NCI-H1092 (cell line): ENCODE measurements at places on chromosomes 3 and 15.

- no peak for DNase-seq
Observed at GRCh38 chr3:140468407-140468806, 209.5 kb upstream of the TRIM42 start.

DNA sequence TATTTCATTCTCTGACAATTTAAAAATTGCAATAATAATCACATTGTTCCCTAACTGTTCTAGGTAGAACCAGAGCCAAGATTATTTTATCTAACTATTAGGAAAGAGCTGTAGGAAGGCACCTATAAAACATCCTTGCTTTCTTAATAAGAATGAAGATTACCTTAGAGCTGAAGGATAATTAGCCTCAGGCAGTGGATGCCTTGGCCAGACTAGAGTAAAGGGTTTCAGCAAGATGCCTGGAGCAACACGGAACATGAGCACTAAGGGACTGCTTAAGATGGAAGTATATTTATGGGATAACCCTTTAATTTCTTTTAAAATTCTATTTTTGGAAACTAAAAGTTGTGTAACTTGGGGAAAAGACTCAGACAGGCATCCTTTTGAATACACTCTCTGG is 456.6 kb upstream of the RBMS3 start:
- DNase-seq, result no peak

DNA sequence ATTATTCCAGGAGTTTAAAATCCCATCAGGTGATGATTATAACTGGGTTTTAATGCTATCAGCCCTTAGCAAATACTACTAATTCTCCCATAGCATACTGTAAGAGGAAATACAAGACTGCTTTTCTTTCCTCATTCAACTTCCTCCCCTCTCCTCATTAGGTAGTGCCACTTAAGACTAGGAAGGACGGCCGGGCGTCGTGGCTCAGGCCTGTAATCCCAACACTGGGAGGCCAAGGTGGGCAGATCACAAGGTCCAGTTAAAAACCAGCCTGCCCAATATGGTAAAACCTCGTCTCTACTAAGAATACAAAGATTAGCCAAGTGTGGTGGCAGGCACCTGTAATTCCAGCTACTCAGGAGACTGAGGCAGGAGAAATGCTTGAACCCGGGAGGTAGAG is 14.7 kb downstream of the NDUFAF1 start:
- no peak for DNase-seq

DNA sequence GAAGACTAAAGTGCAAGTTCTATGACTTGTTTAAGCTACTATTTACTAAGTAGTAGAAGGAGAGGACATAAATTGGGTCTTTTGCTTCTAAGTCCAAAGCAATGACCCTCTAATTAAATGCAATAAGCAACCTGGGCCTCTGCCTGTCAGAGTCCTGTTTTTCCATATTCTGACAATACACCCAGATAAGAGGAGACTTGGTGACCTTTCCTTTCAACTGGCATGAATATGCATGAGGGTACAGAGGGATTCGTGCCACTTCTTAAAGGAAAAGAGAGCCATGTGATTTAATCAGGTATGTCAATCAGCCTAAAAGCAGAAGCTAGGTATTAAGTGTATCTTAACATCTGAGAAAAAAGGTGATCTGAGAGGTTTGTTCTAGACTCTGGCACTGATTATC is 50.7 kb upstream of the FGF7 start:
- no peak for DNase-seq

DNA sequence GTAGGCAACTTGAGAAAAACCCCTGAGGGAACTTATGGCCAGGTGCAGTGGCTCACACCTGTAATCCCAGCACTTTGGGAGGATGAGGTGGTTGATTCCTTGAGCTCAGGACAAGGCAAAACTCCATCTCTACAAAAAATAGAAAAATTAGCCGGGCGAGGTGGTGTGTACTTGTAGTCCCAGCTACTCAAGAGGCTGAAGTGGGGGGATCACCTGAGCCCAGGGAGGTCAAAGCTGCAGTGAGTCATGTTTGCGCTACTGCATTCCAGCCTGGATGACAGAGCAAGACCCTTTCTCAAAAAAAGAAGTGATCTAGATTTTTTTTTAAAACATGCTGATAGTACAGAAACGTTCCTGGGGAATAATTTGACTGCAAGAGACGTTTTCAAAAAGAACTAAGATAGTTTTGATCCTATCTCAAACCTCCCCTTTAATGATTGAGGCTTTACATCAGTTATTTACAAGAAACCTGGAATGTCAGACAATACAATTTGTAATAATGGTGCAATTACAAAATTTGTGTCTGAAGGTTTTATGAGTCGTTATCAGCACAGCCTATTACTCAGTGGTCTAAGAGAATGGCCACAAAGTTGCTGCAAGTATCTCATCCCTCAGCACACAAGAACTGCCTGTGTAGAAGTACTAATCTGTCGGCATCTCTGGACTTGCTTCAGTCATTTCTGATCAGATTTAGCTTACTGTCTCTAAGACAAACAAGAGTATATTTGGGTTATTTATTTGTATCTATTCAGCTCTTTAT is 32.2 kb upstream of the KLHL25 start:
- DNase-seq, result no peak

- no peak for DNase-seq
Observed at GRCh38 chr3:157582637-157582973, 79.4 kb upstream of the VEPH1 start.

GRCh38 chr3:171765511-171765887 is 44.8 kb downstream of the PLD1 start:
- no peak for DNase-seq

DNA sequence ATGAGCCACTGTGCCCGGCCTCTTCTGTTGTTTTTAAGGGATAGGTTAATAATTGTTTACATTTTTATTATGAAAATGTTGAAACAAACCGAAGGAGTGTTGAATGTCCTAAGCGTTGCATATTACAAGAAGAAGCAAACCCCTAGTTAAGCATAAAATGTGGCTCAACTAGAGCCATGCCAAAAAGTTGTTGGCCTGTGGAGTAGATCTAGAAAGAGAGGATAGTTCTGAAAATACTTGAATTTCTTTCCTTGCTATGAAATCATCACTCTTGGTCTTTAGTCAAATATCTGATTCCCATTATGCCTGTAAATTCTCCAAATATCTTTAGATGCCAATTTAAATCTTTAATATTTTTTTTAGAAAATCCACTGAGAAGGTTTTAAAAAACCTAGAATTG is 12.8 kb downstream of the RBP2 start:
- DNase-seq, result no peak

DNA sequence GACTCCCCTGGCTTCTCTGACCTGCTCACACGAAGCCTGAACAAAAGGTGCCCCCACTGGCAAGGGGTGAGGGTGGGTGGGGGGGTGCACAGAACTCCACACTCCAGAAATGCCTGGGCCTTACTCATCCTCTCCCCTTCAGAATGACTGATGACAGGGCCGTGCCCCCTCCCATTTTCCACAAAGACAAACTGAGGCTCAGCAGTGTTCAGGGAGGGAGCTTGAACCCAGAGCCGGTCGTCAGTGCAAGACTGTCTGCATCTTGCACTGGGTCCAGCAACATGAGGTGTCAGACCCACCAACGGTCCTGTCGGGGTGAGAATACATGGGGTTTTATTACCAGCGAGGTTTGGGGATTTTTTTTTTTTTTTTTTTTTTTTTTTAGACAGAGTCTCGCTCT is 15.3 kb downstream of the IGDCC3 start:
- DNase-seq, result no peak

DNA sequence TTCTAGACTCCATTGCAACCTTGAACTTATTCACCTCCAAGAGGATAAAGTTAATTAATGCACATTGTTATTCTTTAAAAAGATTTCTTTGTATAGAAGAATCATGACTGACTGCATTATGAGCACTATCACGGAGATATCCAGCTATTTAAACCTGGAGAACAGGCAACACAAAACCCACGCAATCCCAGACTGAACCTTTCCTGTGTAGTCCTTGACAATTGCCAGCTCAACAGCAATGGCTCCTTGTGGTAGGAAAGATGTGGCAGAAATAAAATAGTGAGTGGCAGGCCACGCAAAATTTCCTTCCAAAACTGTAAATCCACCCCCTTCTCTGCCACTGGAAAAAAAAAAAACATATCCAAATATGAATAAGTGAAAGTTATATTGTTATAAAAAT is 573.7 kb downstream of the EPHB1 start:
- DNase-seq, result no peak
